ENCODE measurements at places on chromosomes 4 and X.
A peak's percentile ranks its signal among the peaks of the same experiment; 100 is the strongest.

GRCh38 chr4:183729430-183730328 lies 70.6 kb downstream of the TRAPPC11 start:
- no peak for DNase-seq

DNA sequence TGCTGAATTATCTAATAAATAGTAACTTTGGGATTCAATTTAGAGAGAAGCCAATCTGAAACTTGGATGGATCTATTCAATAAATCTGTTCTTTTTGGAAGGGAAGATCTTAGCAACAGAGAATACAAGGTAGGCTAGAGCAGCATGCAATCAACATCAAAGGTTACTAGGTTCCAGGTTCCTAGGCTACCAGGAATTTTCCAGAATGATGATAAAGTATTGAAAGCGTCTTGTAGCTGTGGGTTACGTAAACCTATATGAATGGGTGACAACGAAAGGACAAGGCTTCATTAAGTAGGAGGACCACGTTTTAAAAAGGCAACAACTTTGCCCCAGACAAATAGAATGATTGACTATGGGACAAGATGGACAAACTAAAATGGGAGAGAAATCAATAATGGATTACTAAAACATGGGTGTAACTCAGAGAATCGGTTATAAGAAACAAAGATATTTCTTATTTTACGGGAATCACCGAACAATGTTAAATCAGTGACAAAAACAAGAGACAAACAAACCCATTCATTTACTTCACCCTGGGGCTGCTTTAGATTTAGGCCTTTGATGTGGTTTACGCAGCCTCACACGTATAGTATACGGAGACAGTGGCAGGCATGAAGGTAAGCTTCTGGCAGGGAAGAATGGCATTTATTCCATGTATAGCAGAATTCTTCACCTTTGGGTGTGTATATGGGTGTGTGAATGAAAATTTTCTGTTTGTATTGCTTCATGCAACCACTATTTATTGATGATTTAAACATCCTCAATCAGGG lies 732.6 kb upstream of the PABPC4L start:
- DNase-seq = no peak

DNA sequence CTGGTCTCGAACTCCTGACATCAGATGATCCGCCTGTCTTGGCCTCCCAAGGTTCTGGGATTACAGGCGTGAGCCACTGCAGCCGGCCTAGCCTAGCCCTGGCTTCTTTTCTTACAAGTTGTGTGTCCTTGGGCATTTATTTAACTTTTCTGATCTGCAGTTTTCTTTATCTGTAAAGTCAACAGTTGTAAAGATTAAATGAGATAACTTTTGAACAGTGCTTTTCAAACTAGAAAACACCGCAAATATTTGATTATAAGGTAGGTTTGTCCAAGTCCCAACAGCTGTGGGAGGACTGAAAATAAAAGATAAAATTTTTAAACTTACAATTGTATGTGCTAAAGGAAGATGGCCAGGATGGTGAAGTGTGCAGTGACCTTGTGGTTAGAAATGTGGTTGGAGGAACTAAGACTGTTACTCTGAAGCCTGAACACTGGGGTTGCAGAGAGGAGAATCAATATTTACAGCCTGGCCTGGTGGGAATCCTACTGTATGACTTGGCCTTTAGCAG lies 44.8 kb downstream of the GSX2 start:
- no peak for DNase-seq

- DNase-seq = no peak
These were observed 1.2 kb upstream of the TAPT1 start for GRCh38 chr4:16227462-16227868.

DNA sequence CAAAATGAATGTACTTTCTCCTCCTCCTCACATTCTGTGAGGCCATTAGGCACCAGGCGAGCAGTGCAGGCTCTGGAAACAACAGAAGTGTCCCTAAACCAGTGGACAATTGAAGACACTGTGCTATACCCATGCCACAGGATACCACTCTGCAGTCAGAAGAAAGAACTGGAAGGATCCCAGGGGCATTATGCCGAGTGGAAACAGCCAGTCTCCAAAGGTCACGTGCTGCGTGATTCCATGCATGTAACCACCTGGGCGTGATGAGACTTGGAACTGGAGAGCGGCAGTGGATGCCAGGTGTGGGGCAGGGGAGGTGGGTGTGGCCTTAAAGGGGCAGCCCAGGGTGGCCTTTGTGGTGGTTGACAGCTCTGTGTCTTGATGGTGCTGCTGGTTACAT lies 139.4 kb downstream of the EVC2 start:
- DNase-seq = no peak

DNA sequence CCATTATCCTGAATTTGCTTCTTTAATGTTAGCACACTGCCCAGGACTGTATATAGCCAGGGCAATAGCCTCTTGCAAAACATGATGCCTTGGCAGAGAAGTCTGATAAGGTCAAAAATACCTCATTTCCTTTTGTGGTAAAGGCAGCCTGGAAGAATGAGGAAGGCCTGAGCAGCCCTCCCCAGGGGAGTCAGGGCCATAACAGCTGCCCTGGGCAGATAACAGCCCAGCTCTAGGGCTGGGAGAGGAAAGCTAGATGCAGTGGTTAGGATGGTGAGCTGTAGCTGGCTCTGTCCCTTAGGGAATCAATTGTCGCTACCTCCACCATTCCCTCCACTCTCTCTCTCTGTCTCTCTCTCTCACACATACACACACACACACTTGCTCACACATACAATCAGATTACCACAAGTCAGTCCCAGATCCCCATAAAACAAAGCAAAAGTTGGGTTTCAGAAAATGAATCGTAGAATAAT lies 29.2 kb downstream of the EFHC2 start:
- DNase-seq = no peak

DNA sequence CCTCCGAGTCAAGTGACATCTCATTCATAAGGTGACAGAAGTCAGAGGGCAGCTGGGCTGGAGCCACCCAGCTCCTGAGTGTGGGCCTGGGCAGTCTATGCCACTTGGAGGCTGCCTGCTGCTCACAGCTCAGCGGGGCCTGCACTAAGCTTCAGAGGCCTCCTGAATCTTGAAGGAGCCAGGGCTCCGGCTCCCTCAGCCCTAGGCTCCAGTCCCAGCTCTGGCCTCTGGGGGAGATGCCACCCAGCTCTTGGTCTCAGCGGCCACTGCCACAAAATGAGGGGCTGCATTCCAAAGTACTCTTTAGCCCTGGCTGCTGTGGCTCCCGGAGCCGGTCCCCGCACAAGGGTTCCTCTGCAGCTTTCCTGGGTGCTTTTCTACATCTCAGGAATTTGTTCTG lies 32.7 kb upstream of the PSAPL1 start:
- DNase-seq = no peak

- no peak for DNase-seq
These were observed 32.6 kb upstream of the PPP2R2C start for GRCh38 chr4:6504900-6505496.

- no peak for DNase-seq
These were observed 50.0 kb downstream of the LGI2 start for GRCh38 chr4:24980740-24981139.

- peak; percentile 10 for DNase-seq
These were observed 383 bp downstream of the PCYT1B start for GRCh38 chrX:24646745-24647182.

- no peak for DNase-seq
These were observed 203.7 kb downstream of the CFAP299 start for GRCh38 chr4:80539190-80539589.

- DNase-seq = no peak
These were observed 5.2 kb downstream of the HTT start for GRCh38 chr4:3079694-3080123.

GRCh38 chr4:176782191-176782590 lies 10.5 kb downstream of the VEGFC start:
- no peak for DNase-seq

- no peak for DNase-seq
These were observed 278.9 kb upstream of the FTHL17 start for GRCh38 chrX:31350808-31351074.

DNA sequence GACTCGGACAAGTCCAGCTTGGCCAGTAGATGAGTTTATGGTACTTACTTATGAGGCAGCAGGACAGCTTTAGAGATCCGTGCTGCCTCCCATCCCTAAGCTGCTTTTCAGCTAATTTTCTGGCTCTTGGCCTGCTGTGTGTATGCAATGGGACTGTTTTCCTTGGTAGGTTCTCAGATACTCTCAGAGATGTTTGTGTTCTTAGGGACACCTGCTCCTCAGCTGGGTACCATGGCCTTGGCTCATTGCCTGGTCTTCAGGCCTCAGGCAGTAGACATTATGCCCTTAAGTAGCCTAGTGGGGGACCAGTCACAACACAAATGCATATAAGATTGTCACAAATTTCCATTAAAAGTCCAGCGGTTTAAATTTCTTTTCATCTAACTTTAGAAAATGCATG lies 688.0 kb downstream of the PCDH7 start:
- no peak for DNase-seq

- DNase-seq = no peak
These were observed 63.1 kb downstream of the NSUN7 start for GRCh38 chr4:40812856-40813255.

GRCh38 chr4:112953262-112953661 lies 96.2 kb upstream of the ANK2 start:
- no peak for DNase-seq

GRCh38 chr4:7571701-7572100 lies 137.0 kb upstream of the PSAPL1 start:
- DNase-seq = no peak

DNA sequence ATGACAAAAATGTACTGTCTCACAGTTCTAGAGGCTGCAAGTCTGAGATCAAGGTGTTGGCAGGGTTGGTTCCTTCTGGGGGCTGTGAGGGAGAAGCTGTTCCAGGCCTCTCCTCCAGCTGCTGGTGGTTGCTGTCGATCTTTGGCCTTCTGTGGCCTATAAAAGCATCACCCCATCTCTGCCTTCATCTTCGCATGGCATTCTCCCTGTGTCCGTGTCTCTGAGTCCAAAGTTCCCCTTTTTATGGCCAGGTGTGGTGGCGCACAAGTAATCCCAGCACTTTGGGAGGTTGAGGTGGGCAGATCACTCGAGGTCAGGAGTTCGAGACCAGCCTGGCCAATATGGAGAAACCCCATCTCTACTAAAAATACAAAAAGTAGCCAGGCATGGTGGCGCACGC lies 31.5 kb upstream of the ARAF start:
- DNase-seq = no peak

DNA sequence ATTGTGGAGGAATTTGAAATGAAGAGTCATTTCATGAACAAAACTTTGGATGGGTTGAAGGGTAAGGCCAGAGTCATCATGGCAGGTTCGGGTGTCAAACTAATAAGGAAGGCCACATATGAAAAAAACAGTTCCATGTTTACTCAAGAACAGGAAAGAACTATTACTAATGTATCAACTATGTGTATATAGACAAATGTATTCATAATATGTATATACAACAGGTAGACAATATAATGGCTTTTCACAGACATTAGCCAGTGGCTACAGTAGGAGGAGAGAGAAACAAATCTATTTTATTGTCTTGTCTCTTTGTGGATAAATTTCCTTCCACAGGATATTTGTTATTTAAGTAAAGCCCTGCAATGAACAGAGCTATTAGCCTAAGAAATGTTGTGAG lies 101.1 kb downstream of the CBLL2 start:
- DNase-seq = no peak

DNA sequence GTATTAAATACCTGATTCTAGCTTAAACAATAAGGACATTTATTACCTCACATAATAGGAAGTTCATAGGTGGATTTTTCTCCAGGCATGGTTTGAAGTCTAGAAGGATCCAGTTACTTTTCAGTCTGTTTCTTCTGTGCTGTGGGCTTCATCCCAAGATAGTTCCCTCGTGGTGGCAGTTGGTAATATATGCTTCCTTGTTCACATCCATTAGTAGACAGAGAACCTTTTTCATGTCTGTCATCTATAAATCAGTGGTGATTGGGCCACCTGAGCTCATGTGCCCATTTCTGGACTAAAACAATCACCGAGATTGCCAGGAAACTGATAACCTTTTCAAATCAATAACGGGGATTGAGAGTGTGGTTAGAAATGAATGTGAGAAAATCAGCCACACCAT lies 97.7 kb downstream of the KDM6A start:
- DNase-seq = no peak

DNA sequence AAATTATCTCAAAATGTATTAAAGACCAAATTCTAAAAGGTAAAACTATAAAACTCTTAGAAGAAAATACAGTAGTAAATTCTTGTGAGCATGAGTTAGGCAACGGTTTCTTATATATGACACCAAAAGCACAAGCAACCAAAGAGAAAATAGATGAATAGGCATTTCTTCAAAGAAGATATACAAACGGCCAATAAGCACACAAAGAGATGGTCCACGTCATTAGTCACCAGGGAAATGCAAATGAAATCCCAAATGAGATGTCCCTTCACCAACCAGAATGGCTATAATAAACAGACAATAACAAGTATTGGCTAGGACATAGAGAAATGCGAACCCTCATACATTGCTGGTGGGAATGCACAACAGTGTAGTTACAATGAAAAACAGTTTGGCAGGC lies 44.6 kb downstream of the RAB33A start:
- no peak for DNase-seq

- DNase-seq = no peak
These were observed 132.2 kb downstream of the BMPR1B start for GRCh38 chr4:94889946-94890345.

GRCh38 chr4:26257850-26258249 lies 63.0 kb upstream of the RBPJ start:
- DNase-seq = no peak

DNA sequence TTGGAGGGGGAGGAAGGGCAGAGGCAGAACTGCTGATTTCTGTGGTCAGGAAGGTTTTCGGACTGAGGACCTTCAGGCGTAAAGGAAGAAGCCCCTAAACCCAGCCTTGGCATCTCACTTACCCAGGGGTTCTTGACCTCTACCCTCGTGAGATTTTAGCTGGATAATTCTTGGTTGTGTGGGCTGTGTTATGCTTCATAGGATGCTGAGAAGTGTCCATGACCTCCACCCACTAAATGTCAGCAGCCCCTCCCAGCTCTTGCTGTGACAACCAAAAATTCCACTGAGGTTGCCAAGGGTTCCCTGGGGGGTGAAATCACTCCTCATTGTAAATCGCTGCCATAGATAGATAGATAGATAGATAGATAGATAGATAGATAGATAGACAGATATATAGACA lies 5.8 kb upstream of the CRLF2 start:
- no peak for DNase-seq

GRCh38 chr4:26191353-26191752 lies 129.5 kb upstream of the RBPJ start:
- no peak for DNase-seq

DNA sequence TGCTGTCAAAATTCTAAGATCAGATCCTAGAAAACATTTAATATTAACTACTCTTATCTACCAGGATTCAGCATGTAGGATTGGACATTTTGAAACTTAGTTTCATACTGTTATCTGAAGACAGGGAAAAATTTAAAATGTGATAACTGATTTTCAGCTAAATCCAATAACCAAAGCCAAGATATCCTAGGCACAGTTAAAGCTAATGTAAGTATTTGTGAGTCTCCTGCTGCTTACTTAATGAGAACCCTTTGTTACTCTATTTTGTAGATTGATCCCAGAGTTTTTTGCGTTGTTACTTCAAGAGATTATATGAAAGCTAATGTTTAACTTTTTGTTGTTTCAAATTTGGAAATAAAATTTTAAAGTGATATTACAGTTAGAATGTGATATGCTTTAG lies 2.0 kb downstream of the CPE start:
- no peak for DNase-seq

GRCh38 chr4:184103527-184104264 lies 114.0 kb downstream of the ENPP6 start:
- DNase-seq = no peak
